Immature natural killer cell (primary cell): ENCODE measurements at places on chromosomes 2 and 18. TPM values are rescaled to one million over a fixed set of nuclear protein-coding genes. Genes with fewer than 3 reads are reported as not detected.

CHRND gene
- not detected for polyA plus RNA-seq

NPHP1 gene
- polyA plus RNA-seq, result not detected

ASPRV1 gene
- polyA plus RNA-seq, result 0.29 TPM

AP1S3 gene
- not detected for polyA plus RNA-seq

GPR45 gene
- not detected for polyA plus RNA-seq
